ENCODE measurements at places on chromosomes 11 and 22.

DNA sequence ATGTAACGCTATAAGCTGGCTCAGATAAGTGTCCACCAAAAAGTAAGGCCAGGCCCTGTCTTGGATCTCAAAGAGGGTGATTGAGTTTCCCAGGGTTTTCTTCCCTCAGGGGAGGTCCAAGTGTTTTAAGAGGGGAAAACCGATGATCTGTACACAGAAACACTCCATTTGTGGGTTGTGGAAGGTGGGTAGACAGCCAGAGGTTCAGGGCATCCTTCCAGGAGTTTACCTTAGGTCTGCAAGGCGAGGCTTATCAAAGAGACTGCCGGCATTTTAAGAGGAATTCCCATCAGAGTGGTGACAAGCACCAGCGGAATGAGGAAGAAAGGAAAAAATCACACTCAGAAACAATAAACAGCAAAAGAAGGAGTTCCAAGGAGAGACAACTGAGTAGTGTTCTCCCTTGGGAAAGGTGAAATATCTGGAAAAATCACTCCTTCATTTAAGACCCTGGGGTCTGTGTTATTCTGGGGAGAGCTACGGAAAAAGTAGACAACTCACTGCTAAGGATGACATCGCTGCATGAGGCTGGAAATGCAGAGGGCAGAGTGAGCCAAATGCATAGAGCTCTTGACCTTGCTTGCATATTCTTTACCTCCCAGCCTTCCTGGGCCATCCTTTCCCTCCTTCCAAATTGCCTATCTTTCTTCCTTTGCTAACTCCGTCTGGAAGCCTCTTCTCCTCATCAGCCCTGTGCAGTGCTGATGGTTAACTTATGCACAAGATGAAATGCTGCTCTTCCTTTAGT is 22.1 kb upstream of the MMP7 start:
- peak; percentile 48 for DNase-seq

DNA sequence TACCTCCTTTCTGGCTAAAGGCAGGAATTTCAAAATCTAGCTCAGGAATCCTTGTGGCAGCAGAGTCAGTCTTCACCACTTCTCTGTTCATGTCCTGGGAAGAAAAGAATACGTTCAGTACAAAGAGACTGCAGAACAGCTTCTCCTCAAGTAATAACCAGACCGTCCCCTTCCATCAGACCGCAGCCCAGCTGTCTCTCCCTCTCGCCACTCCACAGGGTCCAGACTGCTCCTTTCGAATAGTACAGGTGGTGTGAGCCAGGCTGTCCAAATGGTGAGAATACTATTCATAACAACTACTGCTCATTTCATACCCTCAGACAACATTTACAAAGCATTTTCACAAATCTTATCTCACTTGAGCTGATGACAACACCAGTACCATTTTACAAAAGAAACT is 857 bp downstream of the ZPR1 start:
- DNase-seq: no peak

DNA sequence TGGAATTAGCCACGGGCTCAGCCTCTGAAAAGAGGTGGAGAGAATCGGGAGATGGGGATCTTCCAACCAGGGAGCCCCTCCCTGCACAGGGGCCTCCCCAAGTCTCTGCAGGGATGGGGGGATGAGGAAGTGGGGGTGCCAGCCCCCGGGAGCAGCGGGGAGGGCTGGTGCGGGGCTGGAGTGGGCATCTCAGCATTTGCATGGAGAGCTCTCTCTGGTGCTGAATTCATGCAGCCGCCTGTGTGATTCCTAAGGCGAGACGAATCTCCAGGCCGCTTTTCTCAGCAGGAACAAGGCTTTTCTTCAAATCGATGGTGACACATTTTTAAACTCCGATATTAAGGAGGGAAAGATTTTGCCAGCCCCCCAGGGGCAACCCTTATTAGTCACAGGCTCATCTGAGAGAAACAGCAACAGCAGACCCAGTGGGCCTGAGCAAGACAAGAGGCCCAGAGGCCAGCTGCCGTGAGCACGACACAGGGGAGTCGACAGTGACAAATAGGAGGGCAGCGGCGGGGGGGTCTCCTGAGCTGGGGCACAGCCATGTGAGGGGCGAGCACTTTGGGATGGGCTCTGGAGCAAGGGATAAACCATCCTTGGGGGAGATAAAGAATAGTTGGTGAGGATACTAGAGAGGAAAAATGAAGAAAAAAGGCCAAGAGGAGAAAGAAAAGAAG is 29.0 kb downstream of the MACROD1 start:
- no peak for DNase-seq

DNA sequence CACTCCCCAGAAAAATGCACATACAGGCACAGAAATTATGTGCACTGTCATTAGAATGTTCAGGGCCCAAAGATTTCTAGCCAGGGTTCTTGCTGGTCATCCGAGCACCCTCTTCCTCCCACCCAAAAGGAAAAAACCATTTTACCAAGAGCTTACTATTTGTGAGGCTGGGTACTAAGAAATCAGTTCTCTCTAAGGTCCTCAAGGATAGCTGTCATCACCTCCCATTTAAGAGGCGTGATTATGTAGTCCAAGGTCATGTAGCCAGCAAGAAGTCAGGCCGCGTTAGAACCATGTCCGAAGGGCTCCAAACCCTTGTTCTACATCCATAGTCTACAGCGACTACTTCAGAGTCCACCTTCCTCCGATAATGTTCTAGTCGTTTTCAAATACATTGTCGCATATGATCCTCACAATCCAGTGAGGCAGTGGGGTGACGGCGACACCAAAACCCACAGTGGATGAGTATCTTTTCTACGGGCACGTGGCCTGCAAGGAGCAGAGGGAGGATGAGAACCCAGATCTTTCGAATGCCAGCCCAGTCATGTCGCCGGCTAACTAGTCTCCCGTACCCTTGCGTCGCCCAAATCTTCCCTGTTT is 634 bp downstream of the TIMM8B start:
- DNase-seq: peak; percentile 10

DNA sequence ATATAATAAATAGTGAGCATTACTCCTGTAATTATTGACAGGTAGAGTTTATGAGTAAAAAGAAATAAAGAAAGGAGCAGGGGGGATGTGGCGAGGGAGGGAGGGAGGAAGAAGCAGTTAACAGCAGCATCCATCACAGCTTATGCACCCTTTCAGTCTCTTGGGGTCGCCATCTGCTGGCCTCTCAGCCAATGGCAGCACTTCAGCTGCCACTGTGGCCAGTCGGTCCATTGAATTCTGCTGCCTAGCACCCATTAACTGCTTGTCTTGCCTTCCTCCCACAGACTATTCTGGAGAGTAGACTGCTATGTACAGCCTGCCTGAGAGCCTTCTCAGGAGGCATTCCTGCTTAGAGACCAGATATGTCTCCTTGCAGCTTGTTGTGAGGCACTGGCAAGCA is 388.3 kb downstream of the TENM4 start:
- DNase-seq: no peak

DNA sequence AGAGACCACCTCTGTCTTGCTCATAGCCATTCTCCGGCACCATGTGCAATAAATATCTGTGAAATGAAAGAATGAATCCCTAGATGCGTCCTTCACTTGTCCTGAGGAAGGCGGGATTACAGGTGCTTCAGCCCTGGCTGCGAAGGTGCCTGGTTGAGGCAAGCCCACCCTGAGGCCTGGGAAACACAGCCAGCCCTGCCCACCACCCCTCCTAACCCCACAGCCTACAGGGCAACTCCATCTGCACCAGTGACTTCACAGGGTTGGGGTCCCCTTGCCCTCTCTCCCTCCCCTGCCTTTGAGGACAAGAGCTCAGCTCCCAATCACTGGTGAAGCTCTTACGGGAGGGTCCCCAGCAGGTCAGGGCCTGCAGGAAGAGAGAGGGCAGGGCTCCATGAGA is 17.5 kb upstream of the SCGB1A1 start:
- no peak for DNase-seq

DNA sequence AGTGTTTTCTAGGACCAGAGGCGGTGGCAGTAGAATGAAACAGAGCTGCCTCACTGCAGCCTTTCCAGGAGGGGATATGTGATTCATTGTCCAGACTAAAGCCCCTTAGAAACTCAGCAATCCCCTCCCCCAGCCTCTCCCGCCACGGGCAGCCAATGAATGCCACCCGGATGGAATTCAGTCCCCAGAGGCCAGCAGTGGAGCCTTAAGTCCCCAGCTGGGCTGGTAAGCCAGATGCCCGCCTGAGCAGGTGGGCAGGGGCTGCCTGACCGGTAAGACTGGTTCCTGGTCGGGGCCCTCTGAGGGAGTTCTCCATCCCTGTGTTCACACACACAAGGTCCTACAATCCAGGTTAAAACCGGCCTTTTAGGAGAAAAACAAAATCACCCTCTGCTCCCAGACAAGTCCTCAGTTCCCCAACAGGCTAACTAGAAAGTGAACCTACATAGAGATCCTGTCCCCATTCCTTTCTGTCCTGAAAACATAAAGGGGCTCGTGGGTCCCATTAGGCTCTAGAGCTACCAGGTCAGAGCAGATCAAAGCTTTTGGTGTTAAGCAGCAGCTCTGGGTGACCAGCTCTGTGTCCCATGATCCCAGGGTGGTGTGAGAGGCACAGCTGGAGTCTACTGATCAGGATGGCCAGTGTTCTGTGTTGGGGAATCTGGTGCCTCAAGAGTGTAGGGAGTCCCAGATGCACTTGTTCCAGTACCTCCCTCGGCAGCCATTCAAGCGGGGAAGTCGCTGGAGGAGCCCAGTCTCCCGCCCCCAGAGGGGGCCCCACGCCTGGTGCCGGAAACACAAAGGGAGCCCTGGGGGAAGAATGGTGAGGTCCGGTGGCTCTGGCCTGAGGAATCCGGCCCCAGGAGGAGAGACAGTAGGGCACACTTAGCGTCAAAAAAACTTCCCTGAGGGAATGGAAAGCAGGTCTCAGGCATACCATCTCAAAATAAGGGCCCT is 2.6 kb downstream of the PATZ1 start:
- peak; percentile 20 for DNase-seq

GRCh38 chr11:26070714-26071380 is 261.1 kb upstream of the ANO3 start:
- no peak for DNase-seq

GRCh38 chr11:21403069-21403468 is 733.7 kb downstream of the NELL1 start:
- DNase-seq: no peak

GRCh38 chr11:35856756-35857155 is 87.1 kb upstream of the LDLRAD3 start:
- no peak for DNase-seq

GRCh38 chr11:97956904-97957303 is 1063.8 kb upstream of the CNTN5 start:
- no peak for DNase-seq

DNA sequence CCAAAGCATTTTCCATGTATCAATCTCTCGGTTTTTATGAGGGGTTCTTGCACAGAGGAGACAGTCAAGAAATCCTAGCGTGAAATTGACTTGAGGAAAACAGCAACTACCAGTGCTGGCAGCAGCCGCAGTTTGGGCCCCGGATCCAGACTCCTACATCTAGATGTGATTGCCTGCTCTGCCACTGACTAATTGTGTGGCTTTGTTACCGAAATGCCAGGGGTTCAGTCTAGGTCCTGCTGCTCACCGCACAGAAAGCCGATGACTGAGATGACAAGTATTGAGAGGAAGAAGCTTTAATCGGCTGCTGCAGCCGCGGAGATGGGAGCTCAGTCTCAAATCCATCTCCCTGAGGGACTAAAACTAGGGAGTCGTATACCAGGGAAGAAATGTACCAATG is 8.2 kb upstream of the GLB1L3 start:
- DNase-seq: no peak

- DNase-seq: no peak
Observed at GRCh38 chr22:33515795-33516194, 404.5 kb downstream of the LARGE1 start.

GRCh38 chr22:46581538-46582244 is 38.5 kb upstream of the GRAMD4 start:
- DNase-seq: no peak

DNA sequence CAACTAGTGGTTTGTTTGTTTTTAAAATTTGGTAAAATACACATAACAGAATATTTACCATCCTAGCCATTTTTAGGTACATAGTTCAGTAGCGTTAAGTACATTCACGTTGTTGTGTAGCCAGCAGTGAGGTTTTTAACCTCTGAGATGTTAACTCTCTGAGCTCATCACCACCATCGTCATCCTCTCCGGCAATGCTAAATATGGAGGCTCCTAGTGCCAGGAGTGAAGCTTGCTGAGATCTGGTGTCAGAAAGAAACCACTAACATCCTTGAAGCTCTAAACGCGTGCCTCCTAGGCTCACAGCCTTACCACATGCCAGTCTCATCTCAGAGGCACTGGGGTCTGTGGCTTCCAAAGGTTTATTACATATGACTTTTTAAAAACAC is 330.2 kb upstream of the B3GAT1 start:
- no peak for DNase-seq

GRCh38 chr11:65573391-65574079 is 1.2 kb downstream of the FAM89B start:
- DNase-seq: no peak

DNA sequence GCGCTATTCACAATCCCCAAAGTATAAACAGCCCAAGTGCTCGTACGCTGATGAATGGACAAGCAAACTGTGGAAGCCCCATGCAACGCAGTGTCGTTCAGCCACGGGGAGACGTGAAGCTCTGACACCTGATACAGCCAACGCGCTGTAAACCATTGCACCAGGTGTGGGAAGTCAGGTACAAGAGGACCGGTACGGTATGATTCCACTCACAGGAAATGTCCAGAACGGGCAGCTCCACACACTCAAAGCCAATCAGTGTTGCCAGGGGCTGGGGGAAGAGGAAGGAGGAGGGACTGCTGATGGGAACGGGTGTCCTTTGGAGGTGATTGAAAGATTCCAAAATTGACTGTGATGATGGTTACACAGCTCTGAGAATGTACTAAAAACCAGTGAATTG is 64.5 kb downstream of the BRD1 start:
- DNase-seq: no peak

- no peak for DNase-seq
Observed at GRCh38 chr22:26463688-26464087, 19.9 kb downstream of the HPS4 start.

- DNase-seq: no peak
Observed at GRCh38 chr11:111730871-111731591, 35.2 kb downstream of the PPP2R1B start.

- DNase-seq: peak; percentile 26
Observed at GRCh38 chr22:41596776-41597634, 7.4 kb upstream of the PMM1 start.

- DNase-seq: no peak
Observed at GRCh38 chr11:87769661-87770060, 405.6 kb downstream of the RAB38 start.

DNA sequence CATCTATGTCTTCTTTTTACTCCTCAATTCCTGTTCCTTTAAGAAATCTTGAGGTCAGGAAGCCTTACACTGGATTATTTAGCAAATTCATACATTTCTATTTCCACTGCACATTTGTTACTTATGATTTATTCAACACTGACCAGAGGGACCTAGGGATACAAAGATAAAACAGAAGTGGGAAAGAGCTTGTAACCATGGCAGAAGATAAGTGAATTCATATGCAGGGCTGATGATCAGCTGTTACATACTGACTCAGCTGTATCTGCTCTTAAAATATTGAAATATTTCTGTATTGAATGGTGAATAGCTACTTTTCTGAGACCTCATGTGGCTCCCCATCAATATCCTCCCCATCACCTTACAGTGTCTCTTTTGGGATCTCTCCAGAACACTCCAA is 25.2 kb downstream of the HORMAD2 start:
- no peak for DNase-seq
